DND-41 (cell line): ENCODE measurements at places on chromosomes 2 and 18.

- no peaks in the 10 kb centered on the region for H3K36me3 ChIP-seq
- H3K27me3 ChIP-seq = no peaks in the 10 kb centered on the region
- no peak for DNase-seq
- H3K27ac ChIP-seq = no peak overlapping the region
- H3K4me1 ChIP-seq = peaks cover 9% of the 10 kb centered on the region
Measured at GRCh38 chr2:42792087-42792582, 248 bp downstream of the HAAO start.

GRCh38 chr2:8285898-8286297 is 396.0 kb upstream of the ID2 start:
- no peaks in the 10 kb centered on the region for H3K36me3 ChIP-seq
- H3K27me3 ChIP-seq = no peaks in the 10 kb centered on the region
- no peak overlapping the region for H3K4me3 ChIP-seq
- DNase-seq = no peak
- peaks cover 17% of the 10 kb centered on the region for H3K4me1 ChIP-seq
- H3K27ac ChIP-seq = no peak overlapping the region

GRCh38 chr18:56165601-56166355 is 472.6 kb downstream of the TXNL1 start:
- H3K27me3 ChIP-seq = no peaks in the 10 kb centered on the region
- DNase-seq = no peak
- H3K27ac ChIP-seq = no peak overlapping the region
- H3K4me1 ChIP-seq = no peaks in the 10 kb centered on the region
- H3K4me3 ChIP-seq = no peak overlapping the region

- DNase-seq = no peak
- H3K4me1 ChIP-seq = no peaks in the 10 kb centered on the region
- H3K4me3 ChIP-seq = no peak overlapping the region
- H3K36me3 ChIP-seq = no peaks in the 10 kb centered on the region
Measured at GRCh38 chr2:114421781-114422180, 20.7 kb upstream of the DPP10 start.

GRCh38 chr18:30142870-30143269 is 899.7 kb downstream of the DSC3 start:
- no peak overlapping the region for H3K27ac ChIP-seq
- DNase-seq = no peak
- no peak overlapping the region for H3K4me3 ChIP-seq
- no peaks in the 10 kb centered on the region for H3K27me3 ChIP-seq
- H3K4me1 ChIP-seq = no peaks in the 10 kb centered on the region

GRCh38 chr2:206274434-206275311 is at the start of gene ZDBF2:
ZDBF2 (plus strand) TSS chr2:206274663; CDS start chr2:206281850, 7,187 bp downstream.
- H3K27ac ChIP-seq = no peak within 1 kb of the TSS
- H3K27me3 ChIP-seq = no peaks in the 10 kb centered on the region
- no peaks in the 10 kb centered on the region for H3K4me1 ChIP-seq
- no peak for DNase-seq

- no peaks in the 10 kb centered on the region for H3K27me3 ChIP-seq
- H3K36me3 ChIP-seq = no peaks in the 10 kb centered on the region
- H3K4me3 ChIP-seq = no peak overlapping the region
- DNase-seq = peak; percentile 12
- 0 out of 2 replicates have a peak, but pooled peaks cover 3% of the 10 kb centered on the region for H3K4me1 ChIP-seq
Measured at GRCh38 chr2:177604271-177605065, 211.9 kb downstream of the AGPS start.

DNA sequence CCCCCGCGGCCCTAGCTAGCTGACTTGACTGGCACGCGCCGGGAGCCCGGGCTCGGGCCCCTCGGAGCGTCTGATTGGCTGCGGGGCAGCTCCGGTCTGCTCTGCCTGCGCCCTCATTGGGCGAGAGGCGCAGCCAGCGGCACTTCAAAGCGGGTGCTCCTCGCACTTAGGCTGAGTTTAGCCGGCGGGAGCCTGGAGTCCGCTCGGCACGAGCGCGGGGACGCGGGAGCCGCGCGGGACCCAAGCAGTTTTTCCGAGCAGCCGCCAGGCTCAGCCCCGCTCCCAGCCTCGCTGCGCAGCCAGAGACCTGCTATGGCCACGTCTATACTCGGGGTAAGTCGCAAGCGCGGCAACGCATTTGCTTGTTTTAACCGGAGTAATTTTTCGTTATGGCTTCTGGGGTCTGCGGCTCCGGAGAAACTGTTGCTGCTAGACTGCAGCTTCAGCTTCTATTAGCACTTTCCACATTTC is at the start of gene SP9:
Gene SP9 (plus strand): TSS at position 174 of the 471 bp plus-strand sequence. CDS start 139 bp downstream, at position 313.
- no peak within 1 kb of the TSS for H3K27ac ChIP-seq
- H3K27me3 ChIP-seq = peaks cover 4% of the 10 kb centered on the region
- H3K4me3 ChIP-seq = no peak within 1 kb of the TSS
- no peak for DNase-seq

DNA sequence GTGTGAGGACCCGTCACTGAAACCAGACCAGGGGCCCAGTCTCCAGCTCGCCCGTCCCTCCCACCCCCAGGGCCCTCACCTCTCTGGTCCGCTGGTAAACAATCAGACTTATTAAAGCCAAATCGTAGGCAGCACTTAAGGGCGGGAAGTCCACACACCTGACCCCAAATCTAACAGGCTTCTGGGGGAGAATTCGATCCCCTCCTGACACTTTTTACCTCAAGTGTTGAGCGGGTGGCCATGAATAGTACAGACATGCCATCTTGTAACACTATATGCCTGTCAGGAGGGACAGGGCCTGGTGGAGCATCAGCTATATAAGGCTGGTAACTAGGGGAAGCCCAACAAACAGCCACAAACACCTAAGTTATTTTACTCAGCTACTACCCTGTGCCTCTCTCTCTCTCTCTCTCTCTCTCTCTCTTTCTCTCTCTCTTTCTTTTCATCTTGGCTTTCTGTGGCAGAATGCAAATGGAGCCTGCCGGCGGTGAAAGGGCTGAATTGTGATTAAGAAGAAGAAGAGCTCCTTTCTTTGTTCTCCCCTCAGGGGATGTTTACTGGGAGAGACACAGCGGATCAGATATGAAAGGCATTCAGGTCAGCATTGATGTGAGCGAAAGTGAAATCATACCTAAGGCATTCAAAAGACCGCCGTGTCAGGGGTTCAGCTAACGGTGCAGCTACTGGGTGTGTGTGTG is 9.5 kb downstream of the ZEB2 start:
- no peaks in the 10 kb centered on the region for H3K27me3 ChIP-seq
- H3K4me1 ChIP-seq = peaks cover 13% of the 10 kb centered on the region
- no peak for DNase-seq

DNA sequence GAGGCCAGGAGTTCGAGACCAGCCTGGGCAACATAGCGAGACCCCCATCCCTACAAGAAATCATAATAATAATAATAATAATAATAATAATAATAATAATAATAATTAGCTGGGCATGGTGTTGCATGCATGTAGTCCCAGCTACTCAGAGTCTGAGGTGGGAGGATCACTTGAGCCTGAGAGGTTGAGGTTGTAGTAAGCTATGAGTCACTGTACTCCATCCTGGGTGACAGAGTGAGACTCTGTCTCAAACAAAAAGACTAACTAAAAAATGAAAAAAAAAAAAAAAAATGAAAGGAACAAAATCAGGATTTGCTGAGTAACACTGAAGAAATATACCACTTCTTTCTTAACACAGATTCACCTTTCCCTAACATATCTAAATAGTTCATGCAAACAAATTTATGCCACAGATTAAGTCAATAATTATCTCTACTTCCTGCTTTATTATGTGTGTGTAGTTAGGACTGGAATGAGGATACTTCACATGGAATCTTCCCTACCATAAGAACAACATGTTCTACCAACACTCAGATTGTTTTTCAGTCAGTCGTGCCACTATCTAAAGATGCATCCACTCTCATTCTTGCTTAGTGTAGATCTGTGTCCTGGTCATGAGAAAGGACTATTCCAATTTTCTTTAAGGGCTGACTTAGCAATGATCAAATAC is 928.7 kb downstream of the SLC4A3 start:
- no peaks in the 10 kb centered on the region for H3K27me3 ChIP-seq
- no peak for DNase-seq
- H3K4me1 ChIP-seq = no peaks in the 10 kb centered on the region
- no peaks in the 10 kb centered on the region for H3K36me3 ChIP-seq
- no peak overlapping the region for H3K27ac ChIP-seq
- no peak overlapping the region for H3K4me3 ChIP-seq

DNA sequence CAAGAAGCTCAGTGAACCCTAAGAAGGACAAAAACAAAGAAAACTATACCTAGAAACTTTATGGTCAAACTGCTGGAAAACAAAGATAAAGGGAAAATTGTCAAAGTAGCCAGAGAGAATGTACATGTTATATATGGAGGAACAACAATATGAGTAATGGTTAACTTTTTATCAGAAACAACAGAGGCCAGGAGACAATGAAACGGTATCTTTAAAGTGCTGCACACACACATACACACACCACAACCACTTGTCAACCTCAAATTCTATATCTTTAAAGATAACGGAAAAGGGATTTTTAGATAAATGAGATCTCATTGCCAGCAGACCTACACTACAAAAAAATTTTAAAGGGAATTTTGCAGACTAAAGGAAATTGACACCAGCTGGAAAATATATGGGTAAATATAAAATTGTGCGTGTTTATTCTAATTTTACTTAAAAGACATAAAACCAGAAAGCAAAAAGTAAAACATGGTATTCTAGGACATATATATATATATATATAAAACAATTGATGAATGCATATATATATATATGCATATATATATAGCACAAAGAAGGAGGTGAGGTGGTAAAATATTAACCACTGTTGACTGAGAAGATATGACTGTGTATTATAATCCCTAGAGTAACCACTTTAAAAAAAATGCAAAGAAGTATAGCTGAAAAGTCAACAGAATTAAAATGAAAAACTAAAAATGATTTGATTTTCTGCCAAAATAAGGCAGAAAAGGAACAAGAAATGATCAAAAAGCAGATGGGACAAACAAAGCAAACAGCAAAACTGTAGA is 172.0 kb downstream of the SRBD1 start:
- H3K27me3 ChIP-seq = no peaks in the 10 kb centered on the region
- DNase-seq = no peak
- peaks cover 23% of the 10 kb centered on the region for H3K36me3 ChIP-seq
- no peak overlapping the region for H3K4me3 ChIP-seq
- H3K27ac ChIP-seq = no peak overlapping the region

GRCh38 chr2:165699946-165700345 is 94.1 kb downstream of the GALNT3 start:
- peaks cover 5% of the 10 kb centered on the region for H3K27me3 ChIP-seq
- H3K27ac ChIP-seq = no peak overlapping the region
- H3K4me3 ChIP-seq = no peak overlapping the region
- no peak for DNase-seq
- H3K4me1 ChIP-seq = no peaks in the 10 kb centered on the region

- DNase-seq = no peak
- no peaks in the 10 kb centered on the region for H3K36me3 ChIP-seq
- H3K4me3 ChIP-seq = no peak overlapping the region
- H3K27ac ChIP-seq = no peak overlapping the region
Measured at GRCh38 chr2:144607891-144608521, 88.1 kb upstream of the ZEB2 start.

- no peaks in the 10 kb centered on the region for H3K27me3 ChIP-seq
- H3K4me3 ChIP-seq = no peak overlapping the region
- no peak overlapping the region for H3K27ac ChIP-seq
- H3K36me3 ChIP-seq = no peaks in the 10 kb centered on the region
Measured at GRCh38 chr2:146981921-146982320, 862.9 kb upstream of the ACVR2A start.

DNA sequence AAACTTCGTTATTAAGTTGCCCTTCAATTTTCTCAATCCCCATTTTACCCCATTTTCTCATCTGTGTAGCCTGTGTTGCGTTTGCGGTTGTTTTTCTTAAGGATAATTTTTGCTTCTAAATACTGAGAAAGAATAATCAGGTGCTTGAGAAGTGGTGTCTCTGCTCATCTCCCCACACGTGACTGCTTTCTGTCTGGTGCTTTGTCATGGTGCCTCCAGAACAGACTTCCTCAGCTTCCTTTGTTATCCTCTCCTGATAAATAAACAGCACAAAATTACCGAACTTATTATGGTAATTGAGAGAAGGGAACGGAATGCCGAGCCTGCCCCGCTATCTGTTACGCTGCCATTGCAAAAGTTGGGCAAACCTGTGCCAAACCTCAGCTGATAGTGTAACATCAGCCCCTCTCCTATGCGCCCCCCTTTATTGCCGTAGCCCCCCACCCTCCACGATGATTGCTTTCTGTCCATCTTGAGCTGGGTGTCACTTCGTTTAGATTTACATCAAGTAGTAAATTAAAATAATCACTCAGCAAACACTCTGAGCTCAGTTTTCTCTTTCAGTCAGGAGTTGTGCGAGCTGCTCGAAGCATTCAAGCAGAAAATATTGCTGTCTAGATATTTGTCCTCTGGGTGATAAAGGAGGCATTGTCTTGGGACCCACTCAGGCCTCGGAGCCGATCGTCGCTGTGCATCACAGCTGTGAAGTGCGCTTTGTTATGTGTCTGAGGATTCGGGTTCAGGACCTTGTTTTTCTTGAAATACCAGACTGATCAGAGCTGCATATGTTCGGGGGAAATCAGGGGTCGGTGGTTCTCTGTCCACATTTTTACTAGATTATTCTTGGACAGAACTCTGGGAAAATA is 1008.5 kb upstream of the FANCL start:
- no peak overlapping the region for H3K4me3 ChIP-seq
- H3K27ac ChIP-seq = no peak overlapping the region
- H3K27me3 ChIP-seq = no peaks in the 10 kb centered on the region
- no peak for DNase-seq

- no peak for DNase-seq
- no peaks in the 10 kb centered on the region for H3K27me3 ChIP-seq
- H3K36me3 ChIP-seq = peaks cover 83% of the 10 kb centered on the region
- no peaks in the 10 kb centered on the region for H3K4me1 ChIP-seq
- H3K4me3 ChIP-seq = no peak overlapping the region
Measured at GRCh38 chr2:222613715-222614331, 42.1 kb downstream of the FARSB start.

- H3K27me3 ChIP-seq = peaks cover 43% of the 10 kb centered on the region
- DNase-seq = no peak
- no peaks in the 10 kb centered on the region for H3K4me1 ChIP-seq
- H3K27ac ChIP-seq = no peak overlapping the region
Measured at GRCh38 chr2:234003972-234004617, 46.4 kb upstream of the SPP2 start.

DNA sequence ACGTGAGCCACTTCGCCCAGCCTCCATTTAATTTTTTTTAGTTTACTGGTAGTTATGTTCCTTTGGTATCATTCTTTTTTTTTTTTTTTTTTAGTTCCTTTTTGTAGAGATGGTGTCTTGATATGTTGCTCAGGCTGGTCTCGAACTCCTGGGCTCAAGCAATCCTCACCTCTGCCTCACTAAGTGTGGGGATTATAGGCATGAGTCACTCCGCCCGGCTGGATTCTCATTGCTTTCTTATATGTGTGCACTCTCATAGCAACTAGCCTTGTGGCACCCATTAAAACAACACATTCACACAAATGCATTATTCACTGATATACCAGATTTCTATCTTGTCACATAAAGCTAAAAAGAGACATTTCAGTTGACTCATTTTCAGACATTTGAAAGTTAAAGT is 4.2 kb downstream of the TTC27 start:
- no peak overlapping the region for H3K4me3 ChIP-seq
- H3K27ac ChIP-seq = no peak overlapping the region
- no peak for DNase-seq
- peaks cover 47% of the 10 kb centered on the region for H3K36me3 ChIP-seq
- peaks cover 20% of the 10 kb centered on the region for H3K4me1 ChIP-seq
- no peaks in the 10 kb centered on the region for H3K27me3 ChIP-seq
